Left ventricle myocardium inferior (tissue), 1 donor: ENCODE measurements at places on chromosomes 1 and 21.

DNA sequence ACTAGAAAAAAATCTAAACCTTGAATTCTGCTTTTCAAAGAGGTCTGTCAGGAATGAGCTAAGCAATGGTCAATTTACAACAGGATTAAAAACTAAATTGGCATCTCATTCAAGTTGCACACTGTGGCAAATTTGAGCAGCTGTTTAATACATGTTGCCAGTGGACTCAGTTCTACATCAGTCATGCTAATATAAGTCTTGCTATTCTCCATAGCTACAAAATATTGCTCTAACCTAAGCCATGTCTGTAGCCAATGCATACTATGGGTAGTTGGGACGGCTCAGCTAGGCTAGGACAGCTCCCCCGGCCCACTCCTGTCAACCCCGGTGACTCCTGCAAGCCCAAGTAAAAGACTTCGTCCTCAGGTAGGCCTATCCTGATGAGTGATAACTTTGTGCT is 10.9 kb upstream of the VAV3 start:
- DNase-seq, result no peak

DNA sequence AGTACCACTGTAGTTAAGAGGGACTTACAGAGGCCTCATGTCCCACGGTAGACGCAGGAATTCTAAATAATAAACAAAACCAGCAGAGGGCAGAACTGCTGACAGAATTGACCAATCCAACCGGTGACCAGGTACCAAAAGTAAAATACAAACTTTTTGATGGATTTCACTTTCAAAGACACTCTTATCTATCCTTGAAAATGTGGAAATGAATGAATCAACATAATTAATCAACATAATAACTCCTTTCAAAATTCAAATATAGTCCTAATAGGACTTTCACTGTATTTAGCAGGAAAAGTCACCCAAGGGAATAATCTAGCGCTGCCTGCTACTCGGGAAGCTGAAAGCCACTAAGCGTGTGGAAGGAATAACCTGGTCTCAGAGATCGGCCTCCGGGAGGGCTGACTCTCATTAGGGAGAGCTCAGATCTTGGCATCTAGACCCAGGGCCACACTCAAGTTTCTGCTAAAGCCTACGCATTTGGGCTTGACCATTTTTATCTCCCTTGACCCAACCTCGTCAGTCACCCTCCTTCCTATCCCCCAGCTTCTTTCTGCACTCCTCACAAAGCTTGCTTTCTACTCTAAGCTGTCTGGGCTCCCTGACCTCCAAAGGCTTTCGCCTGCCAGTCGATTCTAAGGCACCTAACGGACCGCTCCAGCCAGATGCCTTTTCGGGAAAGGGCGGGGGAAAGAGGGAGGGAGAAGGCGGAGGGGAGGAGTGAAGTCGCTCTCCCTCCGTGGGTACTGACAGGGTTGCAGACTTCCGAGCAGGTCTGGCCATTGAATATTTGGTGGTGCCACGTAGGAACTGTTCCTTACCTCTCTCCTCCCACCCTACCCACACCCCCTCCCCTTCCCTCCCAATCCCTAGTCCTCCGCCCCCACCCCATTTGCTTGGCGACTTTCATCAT is 1.6 kb downstream of the COL11A1 start:
- DNase-seq, result no peak

DNA sequence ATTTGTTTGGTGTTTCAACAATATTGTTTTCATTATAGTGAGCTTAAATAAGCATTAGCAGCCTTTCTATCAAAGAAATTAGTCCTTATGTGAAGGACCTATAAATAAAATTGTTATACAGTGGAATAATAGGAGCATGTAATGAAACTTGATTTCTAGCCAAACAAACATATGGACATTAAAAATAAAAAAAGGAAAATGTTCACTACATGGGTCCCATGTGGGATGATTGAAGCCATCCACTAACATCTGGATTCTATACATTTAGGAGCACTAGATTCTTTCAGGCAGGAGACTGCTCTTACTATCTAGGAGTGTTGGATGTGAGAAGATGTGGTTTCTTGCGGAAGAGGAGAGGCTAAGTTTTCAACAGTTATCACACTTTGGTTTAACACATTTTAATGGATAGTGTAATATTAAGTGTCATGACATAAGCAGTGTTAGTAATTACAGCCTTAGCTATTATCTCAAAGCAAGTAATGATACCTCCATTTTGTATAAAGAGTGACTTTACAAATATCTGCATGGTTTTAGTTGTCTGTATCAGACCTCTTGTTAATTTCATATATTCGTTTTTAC is 62.3 kb downstream of the LYPLAL1 start:
- DNase-seq, result no peak

DNA sequence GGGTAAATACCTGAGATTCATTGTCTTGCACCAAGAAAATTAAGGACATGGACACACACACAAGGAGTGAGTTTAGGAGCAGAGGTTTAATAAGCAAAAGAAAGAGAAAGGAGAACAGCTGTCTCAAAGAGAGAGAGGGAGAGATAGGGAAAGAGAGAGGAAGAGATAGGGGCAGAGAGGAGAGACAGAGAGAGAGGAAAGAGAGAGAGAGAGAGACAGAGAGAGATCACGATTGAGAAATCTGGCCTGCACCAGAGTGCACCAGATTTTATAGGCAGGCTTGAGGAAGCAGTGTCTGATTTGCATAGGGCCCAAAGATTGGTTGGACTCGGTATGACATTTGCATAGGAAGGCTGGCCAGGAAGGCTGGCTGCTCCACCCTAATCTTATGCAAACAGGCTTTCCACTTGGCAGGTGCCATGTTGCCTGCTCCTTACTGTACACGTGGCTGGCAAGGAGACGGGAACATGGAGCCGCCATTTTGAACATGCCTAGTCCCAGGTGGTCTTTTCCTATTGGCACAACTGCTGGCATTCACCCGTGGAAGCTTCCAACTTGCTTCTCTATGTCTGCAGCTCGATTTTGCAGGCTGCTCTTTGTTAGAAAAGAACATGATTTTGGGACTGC is 419.9 kb downstream of the ZP4 start:
- peak; percentile 59 for DNase-seq

DNA sequence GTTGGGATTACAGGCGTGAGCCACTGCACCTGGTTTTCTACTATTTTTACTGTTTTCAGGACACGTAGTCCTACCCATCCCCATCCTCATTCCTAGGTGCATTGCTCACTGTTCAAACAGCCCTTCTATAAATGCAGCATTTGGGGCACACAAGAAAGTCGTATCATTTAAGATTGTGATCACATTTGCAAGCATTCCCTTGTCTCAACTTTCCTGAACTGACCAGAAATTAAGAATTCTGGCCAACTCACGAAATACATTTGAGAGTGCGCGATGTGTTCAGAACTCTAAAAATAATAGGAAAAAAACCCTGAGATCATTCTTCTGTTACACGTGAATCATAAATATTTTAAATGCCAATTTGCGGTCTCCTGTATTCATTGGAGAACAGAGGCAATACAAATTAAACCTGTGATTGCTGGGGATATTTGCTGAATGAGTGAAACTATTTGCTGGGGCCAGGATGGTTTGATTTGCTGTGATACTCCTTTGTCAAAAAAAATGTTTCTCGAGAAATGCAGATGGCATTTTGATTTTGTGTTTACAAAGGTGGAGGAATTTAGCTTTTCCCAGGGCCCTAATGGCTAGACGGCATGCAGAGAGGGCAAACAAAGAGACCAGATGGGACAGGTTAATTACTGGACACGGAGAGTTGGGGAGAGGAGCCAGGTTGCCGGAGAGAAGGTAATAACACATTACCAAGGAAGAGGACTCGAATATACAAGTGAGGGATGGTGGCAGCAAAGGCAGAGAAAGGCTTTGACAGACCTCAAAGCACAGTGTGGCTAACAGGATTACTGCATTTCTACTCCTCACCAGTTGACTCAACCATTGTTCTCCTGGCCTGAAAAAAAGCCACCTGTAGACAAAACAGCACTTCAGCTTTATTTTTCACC is 38.4 kb downstream of the STPG1 start:
- no peak for DNase-seq
